Pulmonary artery endothelial cell (primary cell): ENCODE measurements at places on chromosomes 6 and 20.
A peak's percentile ranks its signal among the peaks of the same experiment; 100 is the strongest.

DNA sequence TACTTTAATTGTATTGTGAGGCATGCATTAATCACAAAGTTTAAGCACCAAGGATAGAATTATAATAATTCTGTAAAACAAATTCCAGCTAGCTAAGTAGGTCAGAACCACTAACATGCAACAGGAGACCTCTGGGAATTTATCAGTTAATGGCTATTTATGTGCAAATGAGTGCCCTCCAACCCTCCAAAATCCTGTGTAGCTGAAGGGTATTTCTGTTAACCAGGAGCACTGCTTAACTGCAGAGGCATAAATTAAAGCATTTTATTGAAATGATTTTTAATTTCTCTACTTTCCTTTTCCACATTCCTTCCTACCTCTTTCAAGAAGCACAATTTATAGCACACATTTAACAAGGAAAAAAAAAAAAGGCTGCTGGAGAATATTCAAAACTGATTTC, 77.0 kb downstream of the MMS22L start:
- DNase-seq, result no peak

- DNase-seq, result no peak
Measured at GRCh38 chr20:37411408-37412219, 65.7 kb downstream of the SRC start.

- no peak for DNase-seq
Measured at GRCh38 chr6:39303425-39304153, 10.6 kb downstream of the KCNK17 start.

DNA sequence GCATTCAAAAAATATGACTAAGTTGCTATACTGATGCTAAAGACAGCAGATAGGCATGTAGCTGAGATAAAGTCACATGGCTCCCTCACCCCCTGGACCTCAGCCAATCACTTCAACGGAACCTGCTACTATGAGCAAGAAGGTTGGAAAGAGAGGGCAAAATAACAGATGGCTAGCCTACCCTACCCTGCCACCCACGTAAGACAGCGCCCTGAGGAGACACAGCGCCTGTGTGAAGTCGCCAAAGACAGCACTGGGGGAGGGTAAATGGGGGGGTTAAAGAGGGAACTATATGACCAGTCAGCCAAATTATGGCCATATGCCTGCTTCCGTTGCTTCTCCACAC, 163.2 kb downstream of the RALGAPA2 start:
- no peak for DNase-seq

GRCh38 chr6:30931969-30932645, at the start of gene SFTA2:
Gene SFTA2 (minus strand): TSS chr6:30932170. CDS start chr6:30932096, 74 bp downstream.
- DNase-seq, result no peak

DNA sequence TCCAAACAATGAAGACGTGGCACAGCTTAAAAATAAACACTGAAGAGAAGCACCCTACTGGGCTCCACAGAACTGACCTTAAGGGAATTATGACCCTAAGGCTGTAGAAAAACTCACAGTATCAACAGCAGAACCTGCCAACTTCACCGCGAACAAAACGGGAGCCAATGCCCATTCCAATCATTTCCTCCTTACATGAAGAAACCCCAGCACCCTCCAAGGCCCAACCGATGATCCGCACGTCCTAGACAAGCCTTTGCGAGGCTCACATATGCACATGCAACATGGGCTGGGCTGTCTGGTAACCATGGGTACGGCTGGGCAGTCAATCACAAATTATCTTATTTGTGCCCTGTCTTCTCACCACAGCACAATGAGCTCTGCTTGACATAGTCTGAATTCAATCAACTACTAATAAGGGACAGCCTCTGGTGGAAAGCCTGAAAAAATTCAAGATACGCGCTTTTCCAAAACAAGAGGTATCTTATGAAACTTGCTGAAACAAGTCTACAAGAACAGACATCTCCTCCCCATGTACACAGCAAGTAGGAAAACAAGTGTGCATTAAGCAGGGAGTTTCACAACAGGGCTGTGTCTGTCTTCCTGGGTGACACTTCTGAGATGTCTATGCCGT, 1.7 kb downstream of the DIDO1 start:
- no peak for DNase-seq

GRCh38 chr6:4291453-4292403, 156.4 kb upstream of the ECI2 start:
- DNase-seq, result peak; percentile 67

DNA sequence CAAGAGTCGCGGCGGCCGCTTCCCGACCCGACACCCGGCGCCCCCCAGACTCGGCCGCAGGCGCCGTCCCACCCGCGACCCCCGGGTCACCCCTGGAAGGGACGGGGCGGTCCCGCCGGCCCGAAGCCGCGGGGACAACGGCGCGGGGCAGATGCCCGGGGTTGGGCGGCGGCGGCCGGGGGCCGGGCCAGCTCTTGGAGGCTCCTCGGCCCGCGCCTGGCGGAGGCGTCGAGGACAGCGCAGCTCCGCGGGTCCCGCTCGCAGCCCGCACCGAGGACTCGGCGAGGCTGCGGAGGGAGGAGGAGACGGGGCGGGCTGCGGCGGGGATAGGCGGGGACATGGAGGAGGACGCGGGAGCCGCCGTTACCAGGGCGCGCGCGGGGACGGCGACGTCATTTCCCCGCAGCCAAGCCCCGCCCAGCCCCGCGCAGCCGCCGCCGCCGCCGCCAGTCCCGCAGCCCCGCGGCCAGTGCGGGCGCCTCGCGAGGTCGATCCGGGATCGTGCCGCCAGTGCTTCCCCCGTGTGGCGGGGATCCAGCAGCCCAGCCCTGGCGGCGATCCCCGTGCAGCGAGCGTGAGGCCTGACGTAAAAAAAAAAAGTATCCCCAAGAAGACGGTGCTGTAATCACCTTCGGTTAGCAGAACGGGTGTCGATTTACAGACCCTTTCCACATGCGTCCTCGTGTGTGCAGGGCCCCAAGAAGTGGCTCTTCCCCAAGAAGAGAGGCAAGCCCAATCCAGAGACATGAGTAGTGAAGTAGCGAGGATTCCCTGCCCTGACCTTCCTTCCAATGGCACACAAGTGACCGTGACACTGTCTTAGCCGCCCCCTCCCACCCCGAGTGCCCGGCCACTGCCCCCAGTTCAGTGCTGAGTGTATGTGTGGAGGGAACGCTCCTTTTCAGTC, at the start of gene FAM184A:
TSS of gene FAM184A (minus strand) at position 289 of the 907 bp plus-strand sequence. CDS start 365 bp downstream, outside the sequence.
- no peak for DNase-seq

DNA sequence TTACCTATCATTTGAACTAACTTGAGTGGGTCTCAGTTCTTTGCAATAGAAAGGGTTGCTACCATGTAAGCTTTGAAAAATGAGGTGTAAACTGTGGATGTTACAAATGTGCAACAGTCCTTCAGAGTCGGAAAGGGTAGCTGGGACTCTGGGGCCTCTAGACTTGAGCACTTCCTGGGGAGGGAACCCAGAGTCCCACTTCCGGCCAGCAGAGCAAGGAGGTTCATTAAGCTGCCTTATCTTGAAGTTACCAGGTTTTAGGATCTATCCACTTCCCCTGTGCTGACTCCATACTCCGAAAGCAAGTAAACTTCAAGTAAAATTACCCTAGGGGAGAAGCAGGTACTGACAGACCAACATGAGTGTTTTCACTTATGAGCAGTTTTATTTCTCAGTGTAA, 9.4 kb downstream of the TRIM10 start:
- no peak for DNase-seq

DNA sequence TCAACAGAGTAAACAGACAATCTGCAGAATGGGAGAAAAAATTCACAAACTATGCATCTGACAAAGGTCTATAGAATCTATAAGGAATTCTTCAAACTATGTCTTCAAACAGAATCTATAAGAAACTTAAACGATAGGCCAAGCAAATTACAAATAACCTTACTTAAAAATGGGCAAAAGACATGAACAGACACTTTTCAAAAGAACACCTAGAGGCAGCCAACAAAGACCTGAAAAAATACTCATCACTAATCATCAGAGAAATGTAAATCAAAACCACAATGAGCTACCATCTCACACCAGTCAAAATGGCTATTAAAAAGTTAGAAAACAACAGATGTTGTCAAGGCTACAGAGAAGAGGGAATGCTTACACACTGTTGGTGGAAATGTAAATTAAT, 81.3 kb downstream of the ID4 start:
- DNase-seq, result no peak

- no peak for DNase-seq
Measured at GRCh38 chr6:11324453-11325015, 92.1 kb upstream of the NEDD9 start.

DNA sequence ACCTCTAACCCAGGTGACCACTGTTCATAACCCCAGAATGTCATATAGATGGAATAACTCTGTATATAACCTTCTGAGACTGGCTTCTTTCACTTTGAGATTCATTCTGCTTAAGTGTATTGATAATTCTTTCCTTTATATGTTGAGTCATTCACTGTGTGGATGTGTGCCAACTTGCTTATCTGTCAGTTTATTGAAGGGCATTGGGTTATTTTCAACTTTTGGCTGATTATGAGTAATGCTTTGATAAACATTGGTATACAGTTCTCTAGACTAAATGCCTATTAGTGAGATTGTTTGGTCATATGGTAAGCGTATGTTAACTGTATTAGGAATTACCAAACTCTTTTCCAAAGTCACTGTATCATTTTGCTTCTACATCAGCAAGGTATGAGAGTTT, 453.4 kb upstream of the SPTLC3 start:
- DNase-seq, result no peak

DNA sequence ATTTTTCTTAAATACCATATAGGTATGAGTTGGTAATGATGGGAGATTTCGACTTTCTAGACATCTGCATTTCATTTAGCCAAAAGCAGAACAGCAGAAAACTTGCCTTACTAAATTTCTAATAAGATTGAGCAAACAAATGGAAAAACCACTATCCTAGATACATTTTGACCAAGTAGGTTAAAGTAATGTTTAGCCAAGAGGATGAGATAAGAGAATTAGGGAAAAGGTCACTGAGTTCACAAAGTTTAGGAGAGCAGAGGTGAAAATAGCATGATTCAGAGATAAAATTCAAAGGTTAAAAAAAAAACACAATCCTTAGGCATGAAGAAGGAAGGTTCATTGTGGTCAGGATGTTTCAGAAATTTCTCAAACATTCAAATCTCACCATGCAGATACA, 450.3 kb downstream of the CD83 start:
- no peak for DNase-seq

DNA sequence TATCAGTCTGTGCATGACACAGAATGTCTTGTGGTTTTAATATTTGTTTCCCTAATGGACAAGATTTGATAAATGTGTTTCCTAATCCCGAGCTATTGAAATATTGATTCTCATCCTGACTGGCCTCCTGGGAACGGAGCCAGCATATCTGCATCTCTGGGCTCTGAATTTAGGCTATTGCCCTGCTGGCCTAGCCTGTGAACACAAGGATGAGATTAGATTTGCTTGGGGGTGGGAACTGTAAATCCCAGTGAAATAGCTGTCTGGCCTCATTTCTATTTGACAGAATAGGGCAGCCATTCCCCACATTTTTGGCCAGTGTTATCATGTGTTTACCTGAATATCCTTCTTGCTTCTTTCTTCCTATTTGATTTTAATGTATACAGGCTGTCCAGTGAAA, 198.4 kb upstream of the SOX4 start:
- DNase-seq, result no peak

DNA sequence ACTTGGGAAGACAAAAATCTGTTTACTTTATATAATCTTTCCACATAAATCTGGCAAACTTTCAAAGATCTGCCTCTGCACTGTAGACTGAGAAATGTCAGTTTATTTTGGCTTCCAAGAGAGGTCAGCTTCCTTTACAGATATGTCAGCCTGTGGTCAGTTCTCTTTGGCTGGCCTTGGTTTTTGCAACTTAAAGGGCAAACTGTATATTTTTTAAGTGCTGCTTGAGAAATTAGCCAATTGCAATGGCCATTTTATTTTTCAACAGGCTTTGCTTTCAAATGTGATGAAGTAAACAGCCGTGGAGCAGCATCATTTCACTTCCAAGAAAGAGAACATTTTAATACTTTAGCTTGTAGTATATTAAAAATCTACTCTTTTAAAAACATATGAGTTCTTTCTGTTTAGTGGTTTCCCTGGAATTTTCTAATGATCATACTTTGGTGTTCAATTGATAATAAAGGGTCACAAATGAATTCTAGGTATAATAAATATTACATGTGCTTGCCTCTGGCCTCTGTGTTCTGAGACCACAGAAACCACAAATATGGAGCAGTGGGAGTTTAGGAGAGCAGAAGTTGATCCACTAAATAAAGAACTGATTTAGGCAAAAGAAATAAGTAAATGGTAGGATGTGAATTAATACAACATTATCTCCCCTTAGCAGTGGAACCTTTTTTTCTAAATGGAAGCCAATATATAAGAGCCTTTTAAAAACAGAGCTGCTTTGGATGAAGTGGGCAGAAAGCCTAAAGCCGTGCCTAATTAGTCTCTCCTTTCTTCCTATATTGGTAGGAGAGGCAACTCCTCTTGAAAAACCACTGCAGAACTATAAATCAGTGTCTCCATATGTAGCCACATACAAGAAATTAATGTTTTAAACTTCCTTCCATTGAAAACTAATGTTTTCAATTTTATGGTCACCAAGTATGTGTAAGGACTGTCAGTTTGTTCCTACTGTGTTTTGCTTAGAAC, 16.2 kb downstream of the ADGRB3 start:
- no peak for DNase-seq

DNA sequence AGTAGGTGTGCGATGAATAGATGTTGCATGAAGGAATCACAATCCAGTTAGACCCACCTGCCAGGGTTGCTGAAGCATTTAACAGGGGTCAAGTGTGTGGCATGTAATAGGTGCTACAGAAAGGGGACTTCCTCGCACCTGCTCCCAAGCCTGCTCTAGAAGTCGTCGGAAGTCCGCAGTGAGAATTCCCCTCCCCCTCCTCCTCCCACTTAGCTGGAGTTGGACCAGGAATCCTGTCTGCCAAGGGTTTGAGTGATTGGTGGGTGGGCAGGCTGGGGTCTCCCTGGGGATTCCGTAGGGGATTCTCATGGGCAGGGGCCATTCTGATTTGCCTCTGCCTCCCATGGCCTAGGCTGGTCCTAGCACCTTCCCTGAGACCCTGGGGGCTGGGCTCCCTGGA, 10.3 kb downstream of the SCRT2 start:
- DNase-seq, result no peak
